Smooth muscle cell of bladder (primary cell): ENCODE measurements at places on chromosomes 3 and 15. TPM values are rescaled to one million over a fixed set of nuclear protein-coding genes. Genes with fewer than 3 reads are reported as not detected.

Gene C3orf85
- total RNA-seq = not detected in 2 replicates

Gene NR1I2
- total RNA-seq = not detected in 2 replicates

Gene MITF
- total RNA-seq = 24.0 and 39.2 TPM in 2 replicates

Gene ABCC5
- total RNA-seq = 13.2 and 24.7 TPM in 2 replicates

Gene HRG
- under 0.01 TPM in 1 of 2 replicates, not detected in the other for total RNA-seq

Gene GP5
- total RNA-seq = 0.09 and 0.14 TPM in 2 replicates

Gene CCDC14
- total RNA-seq = 21.0 and 26.5 TPM in 2 replicates

Gene MGLL
- 10.1 and 10.9 TPM in 2 replicates for total RNA-seq

Gene GOLGA8M
- 0.28 and 0.92 TPM in 2 replicates for total RNA-seq

Gene DPPA2
- total RNA-seq = not detected in 2 replicates

Gene AGBL1
- total RNA-seq = not detected in 2 replicates

Gene ST3GAL6
- 4.8 and 15.6 TPM in 2 replicates for total RNA-seq

Gene TMEM207
- not detected in 2 replicates for total RNA-seq

Gene ROBO2
- total RNA-seq = 8.0 and 24.9 TPM in 2 replicates

Gene RAB43
- 14.3 and 15.1 TPM in 2 replicates for total RNA-seq

Gene RPSA
- total RNA-seq = 1,430 and 2,248 TPM in 2 replicates

Gene IL5RA
- not detected in 2 replicates for total RNA-seq

Gene POLQ
- 1.8 and 2.4 TPM in 2 replicates for total RNA-seq

Gene CRYGS
- 0.43 and 1.0 TPM in 2 replicates for total RNA-seq

Gene FRMD5
- 1.6 and 5.0 TPM in 2 replicates for total RNA-seq

Gene CIP2A
- total RNA-seq = 4.1 and 4.2 TPM in 2 replicates
